ENCODE measurements at places on chromosomes 2 and 18.

DNA sequence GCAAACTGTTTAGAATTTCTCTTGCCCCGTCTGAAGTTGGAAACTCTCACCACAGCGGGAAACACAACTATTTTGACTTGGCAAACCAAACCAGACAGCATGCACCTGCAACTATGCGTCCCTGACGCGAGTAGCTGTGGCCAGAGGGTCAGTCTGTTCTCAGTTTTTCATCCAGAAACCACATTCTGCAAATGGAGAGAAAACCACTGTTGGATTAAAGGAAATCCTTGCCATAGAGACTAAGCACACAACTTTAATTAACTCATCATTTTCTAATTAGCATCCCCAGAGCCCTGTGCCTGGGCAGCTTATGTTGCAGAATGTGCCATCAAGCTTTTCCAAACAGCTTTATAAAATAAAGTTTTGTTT, 415.7 kb upstream of the TCF4 start:
- ATAC-seq = no peak

GRCh38 chr2:59066787-59067399, 825.8 kb upstream of the FANCL start:
- no peak for ATAC-seq

GRCh38 chr2:154855138-154855537, 156.6 kb downstream of the KCNJ3 start:
- no peak for ATAC-seq

- peak; percentile 89 for ATAC-seq
Measured at GRCh38 chr2:3423492-3424170, 44.1 kb downstream of the TRAPPC12 start.

DNA sequence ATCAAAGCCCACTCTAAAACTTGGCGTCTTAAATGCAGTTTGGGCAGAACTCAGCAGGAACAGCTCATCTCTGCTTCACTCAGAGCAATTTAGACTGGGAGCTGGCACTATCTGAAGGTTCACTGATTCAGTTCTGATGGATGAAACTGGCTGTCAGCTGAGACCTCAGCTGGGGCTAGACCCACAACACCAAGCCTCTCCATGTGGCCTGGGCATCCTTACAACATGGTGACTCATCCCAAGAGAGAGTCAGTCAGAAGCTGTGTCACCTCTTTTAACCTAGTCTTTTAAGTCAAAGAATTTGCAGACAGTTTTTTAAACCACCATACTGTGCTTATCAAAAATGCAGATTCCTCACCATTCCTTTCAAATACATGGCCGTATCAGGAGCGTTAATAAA, 62.6 kb upstream of the ZNF397 start:
- peak; percentile 81 for ATAC-seq

- no peak for ATAC-seq
Measured at GRCh38 chr2:102523651-102524050, 50.6 kb downstream of the SLC9A4 start.

GRCh38 chr2:138446043-138446442, 55.5 kb upstream of the SPOPL start:
- no peak for ATAC-seq

- ATAC-seq = no peak
Measured at GRCh38 chr18:22552254-22552653, 134.5 kb upstream of the CTAGE1 start.

DNA sequence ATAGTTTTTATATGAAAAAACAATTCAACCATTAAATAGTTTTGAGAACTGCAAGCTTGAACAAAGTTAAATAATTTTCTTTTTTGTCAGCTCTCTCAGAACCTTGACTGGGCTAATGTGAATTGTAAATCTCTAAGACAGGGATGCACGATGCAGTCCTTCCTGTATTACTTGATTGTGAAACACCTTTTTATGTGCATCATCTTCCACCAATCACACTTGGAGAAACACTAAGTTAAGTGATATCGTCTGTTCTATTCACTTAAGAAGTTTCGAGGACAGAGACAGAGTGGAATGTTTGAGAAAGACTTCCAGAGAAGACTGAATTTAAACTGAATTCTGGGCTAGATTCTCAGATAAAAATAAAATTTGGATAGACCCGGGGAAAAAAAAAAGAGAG, 238.2 kb downstream of the MREG start:
- no peak for ATAC-seq

DNA sequence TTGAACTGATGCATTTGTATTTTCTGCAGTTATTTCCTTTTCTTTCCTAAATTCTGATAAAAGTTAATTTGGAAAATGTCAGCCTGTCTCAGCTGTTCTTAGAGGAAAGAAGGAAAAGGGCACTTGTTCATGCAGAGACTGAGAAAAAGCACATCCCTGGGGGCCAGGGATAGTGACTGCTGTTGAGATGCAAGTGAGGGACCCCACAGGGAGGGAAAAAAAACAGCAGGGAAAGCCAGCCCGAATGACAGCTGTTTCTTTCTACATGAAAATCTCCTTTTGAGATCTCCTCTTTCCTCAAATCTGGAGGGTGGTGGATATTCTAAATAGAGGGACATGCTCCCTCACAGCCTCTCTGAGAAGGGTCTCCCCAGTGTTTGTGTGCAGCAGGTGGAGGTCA, 14.0 kb upstream of the MTA3 start:
- no peak for ATAC-seq

GRCh38 chr2:240538031-240538780, 19.6 kb downstream of the ANKMY1 start:
- ATAC-seq = no peak

DNA sequence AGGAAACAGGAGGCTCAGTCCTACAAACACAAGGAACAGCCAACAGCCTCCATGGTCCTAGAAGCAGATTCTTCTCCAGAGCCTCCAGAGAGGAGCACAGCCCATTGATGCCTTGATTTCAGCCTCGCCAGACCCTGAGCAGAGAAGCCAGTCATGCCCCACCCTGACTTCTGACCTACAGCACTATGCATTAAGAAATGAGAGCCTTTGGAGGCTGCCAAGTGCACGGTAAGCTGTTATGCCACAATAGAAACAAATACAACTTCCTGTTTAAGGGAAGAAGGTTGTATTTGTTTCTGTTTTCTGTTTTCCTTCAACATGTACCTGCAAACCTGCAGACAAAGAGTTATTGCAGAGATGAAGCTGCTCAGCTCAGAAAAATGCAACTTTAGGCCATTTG, 181.3 kb upstream of the AGAP1 start:
- ATAC-seq = no peak
